CD4-positive, alpha-beta memory T cell (primary cell): ENCODE measurements at places on chromosomes 2 and 18.

- H3K4me1 ChIP-seq: peaks cover 58% of the 10 kb centered on the region
- no peak for DNase-seq
- H3K4me3 ChIP-seq: no peak overlapping the region
- H3K27ac ChIP-seq: no peak overlapping the region
Observed at GRCh38 chr2:60551240-60552077, 2.0 kb downstream of the BCL11A start.

GRCh38 chr2:241728000-241728399, 6.4 kb upstream of the D2HGDH start:
- H3K36me3 ChIP-seq: peaks cover 2% of the 10 kb centered on the region
- H3K4me3 ChIP-seq: no peak overlapping the region
- no peak for DNase-seq
- no peaks in the 10 kb centered on the region for H3K4me1 ChIP-seq

GRCh38 chr18:22983175-22983574, 50.0 kb downstream of the RBBP8 start:
- no peaks in the 10 kb centered on the region for H3K36me3 ChIP-seq
- peak; percentile 24 for DNase-seq
- no peak overlapping the region for H3K4me3 ChIP-seq
- H3K27ac ChIP-seq: no peak overlapping the region

DNA sequence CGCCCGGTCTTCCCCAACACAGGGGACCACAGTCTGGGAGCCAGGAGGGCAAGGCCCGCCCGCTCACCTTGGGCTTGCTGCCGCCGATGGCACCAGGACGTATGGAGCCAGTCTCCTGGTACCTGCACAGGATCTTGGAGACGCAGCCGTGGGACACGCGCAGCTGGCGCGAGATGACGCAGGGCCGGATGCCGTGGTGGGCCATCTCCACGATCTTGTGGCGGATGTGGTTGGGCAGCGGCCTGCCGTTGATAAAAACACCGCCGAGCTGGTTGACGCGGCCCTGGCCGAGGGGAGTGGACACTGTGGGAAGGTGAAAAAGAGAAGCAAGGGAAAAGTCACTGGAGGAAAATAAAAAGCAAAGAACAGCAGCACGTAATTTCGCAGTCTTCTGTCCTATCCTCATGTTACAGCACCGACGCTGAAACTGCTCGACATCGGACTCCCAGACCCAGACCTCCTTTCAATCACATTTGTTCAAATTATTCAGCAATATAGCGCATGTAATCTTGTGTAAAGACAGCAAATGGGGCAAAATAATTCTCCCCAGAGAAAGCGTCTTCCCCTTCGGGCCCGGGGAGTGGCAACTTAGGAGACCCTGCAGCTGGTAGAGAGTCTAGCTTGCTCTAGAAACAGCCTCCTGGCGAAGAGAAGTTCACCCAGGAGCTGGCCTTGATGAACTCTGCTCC, 1.7 kb downstream of the PAX3 start:
- no peaks in the 10 kb centered on the region for H3K36me3 ChIP-seq
- no peak overlapping the region for H3K4me3 ChIP-seq
- DNase-seq: no peak
- peaks cover 29% of the 10 kb centered on the region for H3K4me1 ChIP-seq
- H3K27ac ChIP-seq: no peak overlapping the region
- peaks cover 77% of the 10 kb centered on the region for H3K27me3 ChIP-seq

DNA sequence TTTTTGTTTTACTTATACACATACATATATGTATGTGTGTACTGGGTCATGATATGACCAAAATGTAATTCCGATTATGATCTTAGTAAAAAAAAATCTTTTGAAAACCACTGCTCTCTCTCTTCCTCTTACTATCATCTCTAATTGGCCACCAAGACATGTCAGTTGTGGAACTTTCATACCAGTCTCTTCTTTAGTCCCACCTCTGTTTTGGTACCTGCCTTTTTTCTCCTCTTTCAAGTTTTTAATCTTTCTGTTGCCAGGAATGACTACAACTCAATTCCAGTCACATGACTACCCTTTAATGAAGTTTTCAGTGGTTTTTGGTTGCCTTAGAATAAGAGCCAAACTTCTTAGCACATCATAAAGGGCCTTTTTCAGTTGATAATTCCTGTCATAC, 17.1 kb downstream of the RBM44 start:
- H3K4me1 ChIP-seq: no peaks in the 10 kb centered on the region
- no peaks in the 10 kb centered on the region for H3K36me3 ChIP-seq
- H3K27me3 ChIP-seq: no peaks in the 10 kb centered on the region
- H3K27ac ChIP-seq: no peak overlapping the region
- no peak overlapping the region for H3K4me3 ChIP-seq

- H3K36me3 ChIP-seq: no peaks in the 10 kb centered on the region
- H3K27ac ChIP-seq: no peak overlapping the region
- H3K4me1 ChIP-seq: no peaks in the 10 kb centered on the region
- no peak for DNase-seq
Observed at GRCh38 chr2:175734686-175735085, 267.4 kb downstream of the LNPK start.

DNA sequence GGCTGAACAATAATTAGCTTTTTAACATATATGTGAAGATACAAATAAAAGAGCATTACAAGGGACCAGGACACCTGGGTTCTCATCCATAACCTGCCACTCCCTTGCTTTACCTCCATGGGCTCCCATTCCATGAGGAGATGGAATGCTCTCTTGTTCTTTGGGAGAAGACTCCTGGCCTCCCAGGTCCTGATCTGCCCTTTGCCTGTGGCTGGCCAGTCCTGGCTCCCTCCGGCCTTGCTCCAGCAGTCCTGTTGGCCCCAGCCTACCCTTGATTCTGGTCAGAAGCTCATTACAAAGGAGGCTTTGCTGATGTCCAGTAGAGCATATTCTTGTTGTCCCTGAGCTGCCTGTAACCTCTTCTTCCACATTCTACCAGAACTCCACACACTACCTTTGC, 60.3 kb downstream of the ADD2 start:
- no peak overlapping the region for H3K27ac ChIP-seq
- H3K27me3 ChIP-seq: no peaks in the 10 kb centered on the region
- no peaks in the 10 kb centered on the region for H3K4me1 ChIP-seq
- H3K36me3 ChIP-seq: no peaks in the 10 kb centered on the region

- H3K36me3 ChIP-seq: no peaks in the 10 kb centered on the region
- H3K27ac ChIP-seq: no peak overlapping the region
- H3K4me3 ChIP-seq: no peak overlapping the region
- H3K27me3 ChIP-seq: no peaks in the 10 kb centered on the region
- DNase-seq: no peak
Observed at GRCh38 chr2:145623136-145623535, 1103.2 kb upstream of the ZEB2 start.

GRCh38 chr18:70991577-70991976, 702.7 kb downstream of the SOCS6 start:
- H3K27ac ChIP-seq: no peak overlapping the region
- H3K4me1 ChIP-seq: no peaks in the 10 kb centered on the region

- no peaks in the 10 kb centered on the region for H3K36me3 ChIP-seq
- H3K4me1 ChIP-seq: peaks cover 7% of the 10 kb centered on the region
- DNase-seq: no peak
- no peak overlapping the region for H3K27ac ChIP-seq
Observed at GRCh38 chr18:3132700-3133099, 87.1 kb downstream of the MYOM1 start.

DNA sequence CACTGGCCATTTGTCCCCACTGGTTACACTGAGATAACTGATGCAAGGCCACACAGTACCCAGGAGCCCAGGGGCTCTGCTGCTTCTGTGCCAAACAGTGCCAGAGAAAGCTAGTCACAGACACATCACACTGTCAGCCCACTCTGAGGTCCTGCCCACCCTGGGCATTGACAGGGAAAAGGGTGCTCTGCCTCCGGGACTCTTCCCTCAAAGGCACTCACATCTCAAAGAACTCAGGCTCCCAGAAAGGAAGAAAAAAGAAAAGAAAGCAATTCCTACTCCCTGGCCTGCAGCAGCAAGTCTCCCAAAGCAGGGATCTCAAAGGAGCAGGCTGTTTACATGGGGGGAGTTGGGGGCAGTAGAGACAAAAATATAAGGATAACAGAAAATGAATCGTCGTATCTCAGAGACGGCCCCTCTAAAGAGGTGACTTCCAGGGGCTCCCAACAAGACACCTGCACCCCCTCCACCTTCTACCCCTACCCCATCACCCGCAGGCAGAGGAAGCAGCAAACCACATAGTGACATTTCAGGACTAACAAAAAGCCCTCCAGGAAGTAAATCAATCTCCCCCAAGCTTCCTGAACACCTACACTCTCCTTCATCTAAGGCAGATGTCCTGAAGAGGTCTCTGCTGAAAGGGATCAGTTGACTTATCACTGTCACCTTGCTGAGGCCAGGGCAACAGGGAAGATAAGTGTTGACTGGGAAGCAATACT, 247.6 kb downstream of the TNS1 start:
- H3K27ac ChIP-seq: no peak overlapping the region
- DNase-seq: no peak
- no peaks in the 10 kb centered on the region for H3K27me3 ChIP-seq

GRCh38 chr2:104856086-104856972, 2.4 kb downstream of the POU3F3 start:
- peaks cover 31% of the 10 kb centered on the region for H3K4me1 ChIP-seq
- no peak overlapping the region for H3K27ac ChIP-seq
- H3K27me3 ChIP-seq: peaks cover 36% of the 10 kb centered on the region
- DNase-seq: no peak
- no peaks in the 10 kb centered on the region for H3K36me3 ChIP-seq

GRCh38 chr2:221758076-221758475, 186.0 kb upstream of the EPHA4 start:
- no peak overlapping the region for H3K27ac ChIP-seq
- no peak overlapping the region for H3K4me3 ChIP-seq
- DNase-seq: no peak
- H3K27me3 ChIP-seq: no peaks in the 10 kb centered on the region

DNA sequence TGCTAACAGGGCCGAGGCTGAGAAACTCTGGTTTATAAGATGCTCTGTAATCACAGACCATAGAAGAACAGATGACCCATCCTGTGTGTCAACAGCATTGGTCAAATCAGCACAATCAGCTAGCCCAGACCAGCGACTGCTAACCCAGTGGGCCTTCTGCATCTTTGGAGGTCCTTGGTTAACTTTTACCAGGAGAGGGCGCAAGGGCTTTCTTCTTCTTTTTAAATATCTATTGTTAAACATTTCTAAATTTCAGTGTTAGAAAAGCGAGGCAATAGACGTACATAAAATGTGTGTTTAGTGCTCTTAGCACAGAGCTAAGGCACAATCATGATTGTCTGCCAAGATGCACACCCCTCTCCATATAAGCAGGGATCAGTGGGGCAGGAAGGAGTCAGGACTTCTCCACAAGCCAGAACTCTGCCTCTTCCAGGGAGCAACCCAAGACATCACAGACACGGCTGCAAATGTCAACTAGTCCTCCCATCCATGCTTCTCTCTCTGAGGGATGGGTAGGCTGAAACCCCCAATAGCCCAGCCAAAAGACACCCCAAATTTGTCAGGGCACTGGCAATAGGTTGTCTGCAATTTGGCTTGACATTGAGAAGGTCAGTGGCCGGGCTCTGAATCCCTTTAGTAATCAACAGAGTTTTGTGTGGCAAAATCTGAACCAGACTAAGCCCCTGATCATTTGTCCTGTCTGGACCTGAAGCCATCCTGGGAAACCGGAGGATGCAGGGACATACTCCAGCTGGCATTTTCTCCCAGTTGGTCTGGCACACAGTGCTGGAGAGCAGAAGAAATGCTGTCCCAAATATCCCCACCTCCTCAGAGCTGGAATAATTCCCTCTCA, 188.2 kb downstream of the BCL2 start:
- peaks cover 34% of the 10 kb centered on the region for H3K4me1 ChIP-seq
- DNase-seq: peak; percentile 73
- H3K4me3 ChIP-seq: no peak overlapping the region

DNA sequence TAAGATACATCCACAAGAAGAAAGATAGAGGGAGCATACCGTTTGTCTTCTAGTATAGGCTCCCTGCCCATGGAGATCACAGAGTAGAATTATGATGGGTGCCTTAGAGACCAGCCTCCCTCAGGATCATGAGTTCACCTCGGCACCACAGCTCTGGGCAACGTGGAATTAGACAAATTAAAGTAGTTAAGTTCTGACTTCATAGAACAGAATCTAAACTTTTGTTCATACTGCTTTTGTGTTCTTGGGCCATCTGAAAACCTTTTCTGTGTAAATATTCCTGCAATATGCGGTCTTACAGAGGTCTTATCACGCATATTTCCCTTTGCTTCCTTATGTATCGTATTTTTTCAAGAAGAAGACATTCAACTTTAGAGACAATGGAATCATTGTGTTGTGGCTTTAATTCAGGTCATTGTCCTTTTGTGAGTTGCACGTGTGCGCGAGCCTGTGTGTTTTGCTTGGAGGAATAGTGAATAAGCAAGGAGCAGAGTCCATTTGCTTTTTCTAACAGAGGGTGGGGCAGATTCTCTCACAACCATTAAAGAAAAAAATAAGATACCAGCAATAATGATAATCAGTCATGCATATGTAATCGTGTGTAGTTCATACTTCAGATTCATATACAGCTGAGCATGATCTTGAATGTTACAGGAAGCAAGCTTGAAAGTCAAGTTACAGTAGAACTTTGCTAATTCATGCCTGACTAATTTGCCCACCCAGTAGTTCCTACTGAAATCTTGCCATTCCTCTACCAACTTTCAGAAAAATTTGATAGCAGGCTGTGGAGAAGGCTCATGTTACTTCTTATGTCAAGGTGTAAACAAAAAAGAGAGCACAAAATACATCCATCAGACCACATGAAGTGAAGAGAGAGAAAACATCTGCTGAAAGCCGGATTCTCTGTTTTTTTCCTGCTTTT, 243.6 kb downstream of the NEDD4L start:
- no peak overlapping the region for H3K4me3 ChIP-seq
- DNase-seq: no peak
- H3K36me3 ChIP-seq: no peaks in the 10 kb centered on the region
- H3K4me1 ChIP-seq: no peaks in the 10 kb centered on the region
- H3K27me3 ChIP-seq: no peaks in the 10 kb centered on the region
- H3K27ac ChIP-seq: no peak overlapping the region

DNA sequence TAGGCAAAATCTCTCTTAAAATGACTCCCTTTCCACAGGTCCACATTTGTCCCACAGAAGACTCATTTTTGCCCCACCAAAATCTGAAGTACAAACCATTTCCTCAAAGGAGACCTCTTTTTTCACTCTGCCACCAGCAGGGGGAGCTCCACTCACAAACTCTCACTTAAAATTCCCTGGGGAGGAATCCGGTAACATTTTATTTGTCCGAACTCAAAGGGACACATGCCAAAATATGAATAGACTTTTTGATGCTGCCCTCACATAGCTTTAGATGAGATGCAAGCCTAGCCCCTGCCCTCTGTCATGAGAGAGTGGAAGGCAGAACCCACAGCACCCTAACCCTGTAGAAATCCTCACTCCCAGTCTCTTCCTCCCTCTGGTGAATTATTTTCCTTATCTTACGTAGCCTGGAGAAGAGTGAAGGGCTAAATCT, 57.1 kb downstream of the RMDN2 start:
- no peaks in the 10 kb centered on the region for H3K36me3 ChIP-seq
- H3K4me3 ChIP-seq: no peak overlapping the region
- H3K27me3 ChIP-seq: no peaks in the 10 kb centered on the region
- no peak overlapping the region for H3K27ac ChIP-seq
- DNase-seq: no peak

DNA sequence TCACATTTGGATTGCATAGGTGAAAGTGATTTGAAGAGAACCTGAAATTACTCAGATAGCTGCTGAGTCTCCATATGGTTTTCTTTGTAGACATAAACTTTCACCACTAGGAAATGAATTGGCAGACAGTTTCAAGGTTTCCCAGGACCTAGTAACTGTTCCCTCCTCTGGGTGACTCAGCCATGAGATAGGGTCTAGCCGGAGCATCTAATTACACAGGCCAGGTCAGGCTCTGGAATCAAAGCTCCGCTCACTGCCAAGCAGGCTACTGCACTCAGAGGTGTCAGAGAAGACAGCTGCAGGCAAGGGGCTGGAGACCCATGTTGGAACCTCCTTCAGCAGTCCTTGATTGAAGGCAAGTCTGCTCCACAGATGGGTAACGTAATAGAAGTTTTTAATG, 429.2 kb downstream of the TNS1 start:
- no peak for DNase-seq
- no peaks in the 10 kb centered on the region for H3K27me3 ChIP-seq
- no peak overlapping the region for H3K4me3 ChIP-seq
